ENCODE measurements at places on chromosomes 7 and 10.

DNA sequence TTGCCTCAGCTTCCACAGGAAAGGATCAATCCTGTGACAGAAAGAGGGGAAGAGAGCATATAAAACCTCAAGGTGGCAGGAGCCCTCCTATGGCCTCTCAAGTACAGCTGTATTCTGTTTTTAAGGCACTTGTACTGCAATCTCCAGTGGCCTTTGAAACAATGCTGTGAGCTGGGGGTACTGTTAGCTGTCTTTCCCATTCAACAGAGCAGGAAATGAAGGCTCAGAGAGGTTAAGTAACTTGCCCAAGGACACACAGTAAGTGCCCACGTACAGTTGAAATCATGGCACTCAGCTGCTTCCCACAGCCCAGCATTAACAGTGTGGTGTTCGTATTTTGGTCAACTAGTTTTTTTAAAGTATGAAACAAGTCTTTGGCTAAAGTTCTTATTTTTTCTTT, 34.0 kb downstream of the DUSP5 start:
- DNase-seq, result no peak

GRCh38 chr7:91047636-91048035, 216.6 kb upstream of the FZD1 start:
- no peak for DNase-seq

DNA sequence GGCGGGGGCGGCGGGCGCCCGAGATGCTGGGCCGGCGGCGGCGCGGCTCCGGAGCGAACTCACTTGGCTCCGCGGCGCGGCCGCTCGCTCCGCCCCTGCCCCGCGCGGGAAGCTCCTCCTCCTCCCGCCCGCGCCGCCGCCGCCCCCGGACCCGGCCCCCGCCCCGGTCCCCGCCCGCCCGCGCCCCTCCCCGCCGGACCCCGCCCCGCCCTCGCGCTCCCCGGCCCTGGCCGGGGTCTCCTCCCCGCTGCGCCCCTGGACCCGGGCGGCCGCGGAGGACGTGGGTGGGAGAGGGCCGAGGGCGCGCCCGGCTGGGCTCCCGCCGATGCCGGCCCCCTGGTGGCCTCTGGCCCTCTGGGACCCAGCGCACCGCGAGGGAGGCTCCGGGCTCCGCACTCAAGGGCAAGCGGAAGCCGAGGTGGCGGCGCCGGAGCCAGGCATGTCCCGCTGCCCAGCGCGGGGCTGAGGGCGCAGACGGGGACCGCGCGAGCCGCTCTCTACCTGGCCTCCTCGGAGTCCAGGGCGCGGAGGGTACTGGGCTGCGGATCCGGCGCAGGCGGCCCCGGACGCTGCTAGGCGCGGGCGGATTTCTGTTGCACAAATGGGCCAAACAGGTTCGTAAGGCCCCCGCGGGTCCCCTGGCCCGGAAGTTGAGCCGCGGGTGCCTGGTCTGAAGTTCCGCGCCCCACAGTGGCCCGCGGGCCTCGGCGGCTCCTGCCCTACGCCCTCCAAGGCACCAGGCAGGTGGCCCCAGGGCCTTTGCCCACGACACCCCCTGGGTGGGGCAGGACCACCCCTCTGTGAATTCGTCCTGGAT, at the start of gene TCERG1L:
TCERG1L (minus strand) TSS at position 61 of the 817 bp plus-strand sequence. CDS start 86 bp downstream, outside the sequence.
- DNase-seq, result no peak

DNA sequence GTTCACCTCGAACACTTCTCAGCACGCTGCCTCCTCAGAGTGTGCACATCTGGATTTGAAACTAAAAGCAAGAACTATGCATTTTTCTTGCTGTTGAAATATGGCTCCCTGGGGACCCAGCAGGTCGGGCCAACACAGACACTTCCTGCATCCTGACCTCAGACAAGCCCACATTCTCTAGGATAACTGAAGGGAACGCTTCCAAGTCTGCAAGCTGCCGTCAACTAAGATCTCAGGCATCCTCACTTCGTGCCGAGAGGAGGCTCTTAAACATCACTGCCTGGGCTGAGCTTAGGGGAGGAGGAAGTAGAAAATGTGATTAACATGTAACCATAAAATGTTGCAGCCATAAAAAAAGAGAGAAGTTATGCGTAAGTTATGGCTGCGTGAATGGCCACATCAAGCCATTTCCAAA, 65.5 kb downstream of the PYROXD2 start:
- DNase-seq, result no peak

DNA sequence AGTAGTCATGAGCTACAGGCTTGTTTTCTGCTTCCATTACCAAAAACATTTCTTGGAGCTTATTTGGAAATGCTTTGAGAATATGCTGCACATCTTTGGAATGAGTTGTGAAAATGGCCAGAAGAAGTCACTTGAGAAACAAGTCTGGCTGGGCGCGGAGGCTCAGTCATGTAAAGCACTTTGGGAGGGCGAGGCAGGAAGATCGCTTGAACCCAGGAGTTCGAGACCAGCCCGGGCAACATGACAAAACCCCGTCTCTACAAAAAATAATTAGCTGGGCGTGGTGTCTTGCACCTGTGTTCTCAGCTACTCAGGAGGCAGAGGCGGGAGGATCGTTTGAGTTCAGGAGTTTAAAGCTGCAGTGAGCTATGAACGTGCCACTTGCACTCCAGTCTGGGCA, 882 bp upstream of the CHCHD1 start:
- DNase-seq, result no peak

- DNase-seq, result no peak
These were observed 23.0 kb upstream of the ZMYND11 start for GRCh38 chr10:112246-112645.

GRCh38 chr7:47565640-47566250, 16.2 kb downstream of the TNS3 start:
- no peak for DNase-seq

DNA sequence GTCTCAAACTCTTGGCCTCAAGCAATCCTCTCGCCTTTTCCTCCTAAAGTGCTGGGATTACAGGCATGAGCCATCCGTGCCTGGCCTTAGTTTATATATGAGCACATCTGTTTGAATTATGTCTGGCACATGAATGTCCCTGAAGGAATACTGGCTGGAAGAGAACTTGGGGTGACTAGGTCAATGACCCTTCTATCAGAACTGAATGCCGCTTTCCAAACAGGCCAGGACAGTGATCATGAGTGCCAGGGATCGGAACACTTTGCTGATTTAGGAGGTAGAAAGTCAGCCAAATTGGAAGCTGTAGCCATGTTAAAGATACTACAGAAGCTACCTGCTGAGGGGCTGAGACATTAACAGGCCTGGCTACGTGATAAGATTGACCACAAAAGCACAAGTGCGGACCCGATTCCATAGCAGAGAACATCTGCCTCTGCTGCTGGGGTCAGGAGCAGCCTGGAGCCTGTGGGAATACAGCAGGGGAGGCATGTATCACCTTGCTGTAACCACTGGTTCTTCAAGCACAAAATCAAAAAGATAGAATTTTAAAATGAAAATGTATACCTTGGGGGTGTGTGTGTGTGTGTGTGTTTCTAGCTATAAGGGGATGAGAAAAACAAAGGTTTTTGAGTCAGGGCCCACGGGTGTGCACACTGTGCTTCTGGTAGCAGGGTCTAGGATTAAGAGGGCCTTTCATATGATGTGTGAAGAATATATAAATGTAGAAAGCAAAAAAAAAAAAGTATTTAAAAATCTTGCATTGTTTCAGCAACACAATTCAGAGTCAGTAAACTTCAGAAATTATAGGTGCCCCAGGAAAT, 293.7 kb downstream of the BBS9 start:
- DNase-seq, result no peak

GRCh38 chr10:114962441-114962840, 24.4 kb downstream of the TRUB1 start:
- DNase-seq, result no peak

GRCh38 chr7:95056107-95056739, 148.8 kb downstream of the PPP1R9A start:
- no peak for DNase-seq

DNA sequence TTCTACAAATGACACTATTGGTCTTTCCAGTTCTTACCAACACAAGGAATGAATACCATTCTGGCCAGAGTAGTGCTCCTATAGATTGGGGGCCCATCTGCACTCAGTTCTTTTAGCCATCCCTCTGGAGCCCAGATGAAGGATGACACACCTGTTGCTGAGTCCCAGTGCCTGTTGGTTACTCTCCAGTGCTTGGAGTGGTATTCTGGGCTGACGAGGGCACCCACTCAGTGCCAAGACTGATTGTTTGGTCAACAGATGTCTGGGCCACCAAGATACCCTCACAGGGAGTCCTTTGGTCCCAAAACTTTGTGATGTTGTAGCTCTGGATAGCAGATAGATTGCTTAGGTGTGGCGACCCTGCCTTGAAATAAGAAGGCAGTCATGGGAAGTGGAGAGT, 23.7 kb upstream of the ITGA8 start:
- DNase-seq, result no peak

GRCh38 chr10:79352035-79352877, 5.0 kb downstream of the PPIF start:
- no peak for DNase-seq

DNA sequence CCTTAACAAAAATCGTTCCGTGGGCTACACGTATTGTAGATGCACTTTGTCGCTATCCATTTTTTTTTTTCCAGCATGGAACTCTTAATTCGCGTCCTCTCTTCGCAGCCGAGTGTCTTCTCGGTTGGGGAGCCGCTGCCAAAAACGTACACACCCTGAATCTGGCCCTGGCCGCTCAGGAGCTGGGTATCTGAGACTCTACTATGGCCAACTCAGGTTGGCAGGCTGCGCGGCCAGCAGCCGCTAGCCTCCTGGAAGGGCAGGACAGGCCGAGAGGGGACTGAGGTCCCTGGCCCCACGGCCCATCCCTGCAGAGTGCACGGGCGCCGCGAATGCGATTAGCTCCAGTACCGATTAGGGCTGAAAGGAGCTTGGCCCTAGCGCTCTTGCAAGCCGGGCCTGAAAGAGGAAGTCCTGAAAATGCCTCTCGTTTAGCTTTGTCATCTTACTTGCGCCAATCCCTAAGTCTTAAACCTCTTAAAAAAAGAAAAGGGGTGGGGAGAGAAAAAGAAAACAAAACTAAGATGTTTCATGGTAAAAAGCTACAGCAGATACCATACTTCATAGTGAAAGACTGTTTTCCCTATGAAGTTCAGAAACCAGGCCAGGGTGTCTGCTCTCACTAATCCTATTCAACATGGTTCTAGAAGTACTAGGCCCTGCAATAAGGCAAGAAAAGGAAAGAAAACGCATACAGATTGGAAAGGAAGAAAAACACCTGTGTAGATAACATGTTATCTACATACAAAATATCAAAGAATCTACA, 113.2 kb upstream of the RHEB start:
- DNase-seq, result no peak

DNA sequence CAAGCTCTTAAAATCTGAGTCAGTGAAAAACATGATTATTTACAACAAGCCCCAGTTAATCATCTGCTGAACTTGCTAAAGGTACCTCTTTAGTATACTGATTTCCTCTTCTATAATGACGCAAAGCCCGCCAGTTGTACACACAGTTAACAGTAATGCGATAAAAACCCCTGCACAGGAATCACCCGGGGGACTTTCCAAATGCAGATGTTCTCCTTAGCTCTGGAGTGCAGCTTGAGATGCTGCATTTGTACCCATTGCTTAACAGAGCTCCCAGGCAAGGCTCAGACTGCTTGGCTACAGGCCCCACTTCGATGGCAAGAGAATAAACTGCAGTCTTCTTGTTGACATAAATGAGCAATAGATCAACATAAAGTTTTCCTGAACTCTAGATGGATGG, 279.6 kb upstream of the HGF start:
- no peak for DNase-seq

DNA sequence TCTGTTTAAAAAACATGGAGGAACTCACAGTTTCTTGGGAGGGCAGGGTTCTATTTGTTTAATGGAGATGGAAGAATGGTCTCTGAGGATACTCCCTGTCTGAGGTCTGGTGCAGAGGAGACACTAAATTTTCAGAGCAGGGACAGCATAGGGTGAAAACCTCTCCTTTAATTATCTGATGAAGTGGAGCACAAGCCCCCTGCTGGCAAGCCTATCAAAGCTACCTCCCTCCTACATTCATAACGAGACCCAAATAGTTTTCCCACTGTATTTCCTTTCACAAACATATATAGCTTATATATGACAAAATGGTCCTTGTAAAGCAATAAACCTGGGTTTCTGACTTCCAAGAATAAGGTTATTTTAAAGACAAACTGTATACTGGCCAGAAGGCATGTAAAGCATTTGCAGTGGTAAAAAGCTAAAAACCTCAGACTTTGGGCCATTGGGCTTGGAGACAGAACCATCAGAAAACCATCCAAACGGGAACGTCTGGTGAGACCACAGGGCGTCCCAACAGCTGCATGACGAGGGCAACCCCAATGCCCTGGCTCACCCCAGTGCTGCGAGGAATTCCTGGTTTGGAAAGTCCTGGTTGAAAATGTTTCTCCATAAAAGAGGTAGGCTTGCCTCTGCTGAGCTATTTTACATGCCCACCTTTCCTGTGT, 201.3 kb downstream of the FANK1 start:
- DNase-seq, result no peak

DNA sequence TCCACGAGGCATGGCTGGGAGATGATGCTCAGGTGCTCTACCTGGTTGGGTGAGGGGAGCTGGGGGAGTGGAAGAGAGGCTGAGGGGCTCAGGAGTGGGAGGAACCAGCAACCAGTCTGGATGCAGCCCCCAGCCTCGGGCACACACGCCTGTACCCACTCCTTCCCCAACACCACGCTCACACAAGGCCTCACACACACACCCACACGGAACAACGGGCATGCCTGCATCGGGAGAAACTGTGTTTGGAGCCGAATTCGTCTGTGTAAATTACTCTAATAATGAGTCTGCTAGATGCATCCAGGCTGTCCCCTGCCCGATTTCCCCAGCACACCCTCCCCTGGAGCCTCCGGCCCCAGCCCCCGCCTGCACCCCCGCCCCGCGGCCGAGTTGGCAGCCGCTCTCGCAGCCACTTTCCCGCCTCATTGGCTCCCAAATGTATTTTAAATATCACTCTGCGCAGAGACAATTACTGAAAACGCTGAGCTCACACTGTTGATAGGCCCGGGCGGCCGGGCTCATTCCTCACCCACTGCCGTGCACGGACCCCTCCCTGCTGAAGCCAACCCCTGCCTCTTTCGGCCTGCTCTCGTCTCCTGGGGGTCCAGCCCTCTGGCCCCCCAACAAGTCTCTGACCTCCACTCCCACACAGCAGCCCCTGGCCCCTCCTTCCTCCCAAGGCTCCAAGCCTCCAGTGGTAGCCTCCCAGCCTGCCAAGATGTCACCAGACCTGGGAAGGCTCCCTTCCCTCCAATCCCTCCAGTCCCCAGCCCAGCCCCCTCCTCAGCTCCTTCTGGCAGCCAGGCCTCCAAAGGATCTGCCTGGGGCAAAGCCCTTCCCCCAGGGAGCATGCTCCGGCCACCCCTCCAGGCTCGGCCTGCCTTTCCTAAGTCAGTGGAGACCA, 11.1 kb downstream of the H2BK1 start:
- peak; percentile 38 for DNase-seq

- no peak for DNase-seq
These were observed 113.4 kb downstream of the PTPN20 start for GRCh38 chr10:47024399-47025252.

GRCh38 chr10:31687663-31688482, 240.8 kb downstream of the ARHGAP12 start:
- no peak for DNase-seq

DNA sequence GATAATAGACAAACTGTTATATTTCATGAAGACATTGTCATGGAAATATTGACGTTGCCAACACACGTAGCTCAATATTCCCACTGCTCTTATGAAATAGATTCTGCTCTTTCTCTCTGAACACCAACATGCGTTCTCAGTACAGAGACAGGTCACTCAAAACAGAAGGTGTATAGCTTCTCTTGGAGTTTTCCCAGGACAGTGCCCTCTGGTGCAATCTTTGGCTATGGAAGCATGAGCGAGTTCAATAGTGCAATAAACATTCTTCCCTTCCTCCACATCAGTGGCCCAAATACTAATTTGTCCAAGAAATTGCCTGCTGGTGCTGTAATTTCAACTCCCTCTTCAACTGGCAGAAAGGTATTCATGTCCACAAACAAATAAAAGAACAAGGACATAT, 145.3 kb downstream of the MAGI2 start:
- DNase-seq, result no peak

Data from NCI-H2081 treated with DMSO at 0.1 percent for 48 hours (cell line).